ENCODE measurements at places on chromosomes 5 and 9.

GRCh38 chr5:159170021-159170420 is 39.3 kb downstream of the RNF145 start:
- DNase-seq: no peak

DNA sequence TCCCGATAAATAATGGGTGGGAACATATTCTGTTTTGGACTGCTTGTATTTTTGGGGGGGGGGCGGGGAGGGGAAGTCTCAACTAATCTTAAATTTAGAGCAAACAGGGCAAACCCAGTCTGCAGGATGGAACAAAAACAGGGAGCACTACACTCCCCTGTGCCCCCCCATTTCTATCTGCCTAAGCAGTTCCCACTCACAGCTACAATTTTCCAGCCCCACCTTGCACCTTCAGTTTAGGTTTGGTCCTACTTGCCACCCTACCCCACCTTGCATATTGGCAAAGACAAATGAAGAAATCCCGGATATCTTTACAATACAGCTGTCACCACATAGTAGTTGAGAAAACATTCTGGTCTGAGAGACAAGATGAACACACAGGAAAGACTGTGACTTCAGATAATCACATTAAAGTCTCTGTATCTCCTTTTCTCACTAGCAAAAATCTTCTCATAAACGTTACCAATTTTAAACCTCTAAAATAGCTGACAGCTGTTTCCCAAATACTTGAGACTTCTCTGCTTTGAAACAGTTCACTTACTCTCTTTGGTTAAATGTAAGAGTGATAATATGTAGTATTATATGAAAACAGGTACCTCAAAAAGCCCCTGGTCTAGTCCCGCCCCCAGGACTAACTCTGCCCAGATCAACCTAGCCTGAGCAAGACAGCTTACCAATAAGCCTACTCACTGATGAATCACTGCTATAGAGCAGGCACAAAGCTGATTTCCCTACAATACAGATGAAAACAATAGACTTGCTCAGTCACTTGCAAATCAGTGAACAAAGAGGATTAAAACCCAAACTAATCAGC is 5.2 kb upstream of the RAPGEF6 start:
- no peak for DNase-seq

GRCh38 chr9:126615245-126615790 is 1.6 kb downstream of the LMX1B start:
- DNase-seq: no peak

- DNase-seq: peak; percentile 63
Observed at GRCh38 chr5:143308731-143309130, 94.8 kb downstream of the NR3C1 start.

GRCh38 chr9:131666774-131667173 is 73.1 kb downstream of the RAPGEF1 start:
- no peak for DNase-seq

DNA sequence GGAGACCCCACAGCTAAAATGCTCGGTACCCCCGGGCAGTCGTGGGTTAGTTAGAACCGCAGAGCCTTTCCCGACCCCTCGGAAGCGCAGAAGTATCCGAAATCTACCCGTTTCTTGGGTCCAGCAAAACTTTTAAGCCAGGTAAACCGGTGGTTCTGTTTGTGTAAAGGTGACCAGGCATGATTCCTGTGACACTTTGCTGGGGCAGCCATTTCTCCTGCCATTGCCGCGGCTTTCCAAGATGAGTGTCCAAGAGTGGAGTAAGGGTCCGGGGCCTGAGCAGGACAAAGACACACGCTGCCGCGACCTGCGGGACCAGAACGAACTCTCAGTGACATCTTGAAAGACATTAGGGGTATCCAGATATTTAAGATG is 655 bp downstream of the MARVELD2 start:
- no peak for DNase-seq

- DNase-seq: no peak
Observed at GRCh38 chr5:10634050-10634449, 70.2 kb downstream of the ANKRD33B start.
